ENCODE measurements at places on chromosomes 11 and 22.

DNA sequence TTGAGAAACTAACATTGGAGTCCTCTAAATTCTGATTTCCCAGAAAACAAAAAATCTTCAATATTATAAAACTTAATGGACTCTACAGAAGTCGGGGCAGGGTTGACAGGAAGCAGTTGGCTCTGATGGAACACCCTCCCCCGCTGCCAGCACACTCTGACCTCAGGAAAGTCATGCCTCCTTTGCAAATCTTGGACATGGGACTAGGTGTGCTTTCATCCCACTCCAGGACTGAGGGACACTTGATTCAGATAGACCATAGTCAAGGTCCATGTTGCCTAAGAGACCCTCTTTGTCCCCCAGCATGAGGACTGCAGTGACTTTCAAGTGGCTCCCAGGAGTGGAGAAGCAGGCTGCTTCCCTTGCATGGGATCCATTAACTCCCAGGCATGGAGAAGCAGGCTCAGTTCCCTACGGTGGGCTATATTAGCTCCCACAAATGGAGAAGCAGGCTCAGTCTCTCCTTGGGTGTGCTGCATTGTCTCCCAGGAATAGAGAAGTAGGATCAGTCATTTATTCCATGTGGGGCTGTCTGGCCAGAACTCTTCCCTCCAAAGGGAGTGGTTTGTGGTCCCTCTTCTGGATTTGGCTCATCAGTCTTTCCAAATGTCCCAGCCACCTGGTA lies 38.3 kb downstream of the C22orf31 start:
- DNase-seq, result no peak

- DNase-seq, result no peak
These were observed 23.2 kb downstream of the MFNG start for GRCh38 chr22:37462983-37463382.

DNA sequence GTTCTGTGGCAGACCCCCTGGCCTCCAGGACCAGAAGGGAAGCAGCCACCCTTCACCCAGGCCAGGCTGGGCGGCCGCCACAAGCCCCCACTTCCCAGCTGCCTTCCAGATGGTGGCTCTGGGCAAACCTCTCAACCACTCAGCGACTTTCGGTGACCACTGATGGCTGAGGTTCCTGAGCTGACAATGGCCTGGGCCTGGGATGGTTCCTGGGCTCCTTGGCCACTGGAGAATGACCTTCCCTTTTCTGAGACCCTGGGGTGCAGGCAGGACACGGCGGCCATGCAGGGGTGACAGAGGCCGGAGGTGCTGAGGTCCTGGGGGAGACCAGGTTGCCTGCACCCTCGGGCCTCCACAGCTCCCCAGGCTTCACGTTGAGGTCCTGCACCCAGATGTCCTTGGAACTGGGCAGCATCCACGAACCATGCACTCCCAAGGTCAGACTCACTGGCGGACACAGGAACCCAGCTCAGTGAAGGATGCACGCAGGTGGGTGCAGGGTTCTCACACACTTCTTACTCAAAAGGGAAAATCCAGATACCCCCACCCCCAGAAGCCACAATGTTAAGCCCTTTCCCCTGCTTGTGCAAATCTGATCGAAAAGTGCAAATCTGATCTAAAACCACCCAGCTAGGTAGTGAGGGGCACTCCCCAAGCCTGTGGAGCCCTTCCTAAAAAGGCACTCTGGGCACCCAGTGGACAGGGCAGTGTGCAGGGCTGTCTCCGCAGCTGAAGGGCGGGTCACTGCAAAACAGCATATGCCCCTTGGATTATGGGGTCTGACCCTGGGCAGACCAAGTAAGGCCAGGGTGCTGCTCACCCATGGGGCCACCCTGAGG lies 13.9 kb upstream of the PHLDA2 start:
- no peak for DNase-seq

DNA sequence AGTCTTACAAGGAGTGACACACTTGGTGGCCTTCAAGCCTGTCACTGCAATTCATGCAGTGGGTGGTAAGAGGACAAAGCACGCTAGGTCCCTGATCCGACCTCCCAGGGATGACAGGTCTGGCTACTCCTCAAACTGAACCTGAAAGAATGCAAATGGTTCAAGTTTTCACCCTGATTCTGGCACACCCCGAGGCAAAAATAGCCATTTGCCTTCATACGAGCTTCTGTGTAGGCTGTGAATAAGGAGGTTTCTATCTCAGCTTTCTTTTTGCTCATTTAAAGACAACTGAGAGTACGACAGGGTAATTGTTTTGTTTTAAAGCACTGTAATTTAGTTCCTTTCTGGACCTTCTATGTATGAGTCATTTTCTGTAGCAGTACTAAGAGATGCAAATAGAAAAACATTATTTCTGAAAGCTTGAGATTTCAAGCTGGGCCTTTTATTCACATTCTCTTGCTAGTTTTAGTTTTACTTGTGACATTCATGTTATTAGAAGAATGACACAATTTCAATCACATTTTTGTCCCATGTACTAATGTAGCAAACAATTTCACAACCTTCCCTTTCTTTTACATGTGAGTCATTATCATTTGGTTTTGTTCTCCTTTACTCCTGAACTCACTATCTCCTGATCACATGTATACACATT lies 56.6 kb upstream of the FDX1 start:
- DNase-seq, result no peak

GRCh38 chr11:130209954-130210854 lies 50.6 kb downstream of the ST14 start:
- DNase-seq, result no peak

DNA sequence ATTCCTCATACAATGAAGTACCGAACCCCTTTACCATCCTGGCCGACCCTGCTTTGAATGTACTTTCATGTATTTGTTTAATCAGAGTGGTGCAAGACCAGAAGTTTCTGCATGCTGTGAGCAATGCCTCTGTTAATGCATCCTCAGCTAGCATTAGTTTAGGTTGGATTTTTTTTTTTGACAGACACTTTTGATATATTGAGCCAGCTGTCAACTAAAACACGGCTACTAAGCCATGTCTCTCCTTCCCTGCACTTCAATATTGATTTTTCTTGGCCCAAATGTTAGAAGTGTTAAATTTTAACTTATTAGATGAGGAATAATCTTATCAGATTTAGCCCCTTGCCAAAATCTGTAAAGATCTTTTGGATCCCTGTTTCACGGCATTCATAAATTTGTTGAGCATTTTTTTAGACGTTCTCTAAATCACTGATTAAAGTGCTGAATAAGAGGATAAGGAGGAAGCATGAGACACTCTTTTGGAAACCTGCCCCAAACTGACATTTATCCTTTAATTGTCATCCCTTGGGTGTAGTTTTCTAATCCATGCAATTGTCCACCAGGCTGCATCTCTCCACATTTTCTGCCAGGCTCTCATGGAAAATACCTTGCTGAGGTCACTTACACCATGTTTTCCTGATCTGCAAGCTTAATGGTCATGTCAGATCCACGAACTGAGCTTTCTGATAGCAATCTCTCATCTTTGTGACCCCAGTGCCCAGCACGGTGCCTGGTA lies 130.7 kb downstream of the FEZ1 start:
- DNase-seq, result no peak

All from activated gamma-delta T cell treated with Interleukin-2 at 50 U/mL for 16 hours (primary cell).